Calu3 (cell line): ENCODE measurements at places on chromosomes 7 and 10.
A peak's percentile ranks its signal among the peaks of the same experiment; 100 is the strongest.

- DNase-seq: peak; percentile 93
Observed at GRCh38 chr7:143367972-143368371, 5.5 kb upstream of the FAM131B start.

DNA sequence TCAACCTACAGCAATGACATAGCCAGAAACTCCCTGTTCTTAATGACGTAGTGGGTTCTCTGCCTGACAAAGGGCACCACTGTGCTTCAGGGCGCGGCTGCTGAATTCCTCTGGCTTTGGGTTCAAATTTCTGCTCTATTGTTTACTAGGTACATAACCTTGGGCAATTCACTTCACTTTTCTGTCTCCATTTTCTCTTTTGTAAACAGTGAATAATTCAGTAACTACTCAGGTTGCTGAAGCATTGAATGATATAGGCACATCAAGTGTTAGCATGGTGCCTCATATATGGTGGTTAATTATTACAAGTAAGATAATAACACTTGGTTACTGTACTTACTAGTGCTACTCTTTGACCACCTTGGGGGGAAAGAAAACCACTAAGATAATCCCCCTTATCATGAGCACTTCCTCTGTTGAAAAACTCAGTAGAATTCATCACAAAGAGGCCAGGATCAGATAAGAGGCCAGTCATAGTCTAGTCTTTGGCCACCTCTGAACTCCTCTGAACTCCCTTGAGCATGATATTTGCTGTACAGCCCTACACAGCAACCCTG, 92.0 kb upstream of the AHR start:
- peak; percentile 93 for DNase-seq

GRCh38 chr10:65805993-65806392, 1119.8 kb upstream of the LRRTM3 start:
- no peak for DNase-seq

- no peak for DNase-seq
Observed at GRCh38 chr10:122311716-122312115, 40.6 kb downstream of the BTBD16 start.

DNA sequence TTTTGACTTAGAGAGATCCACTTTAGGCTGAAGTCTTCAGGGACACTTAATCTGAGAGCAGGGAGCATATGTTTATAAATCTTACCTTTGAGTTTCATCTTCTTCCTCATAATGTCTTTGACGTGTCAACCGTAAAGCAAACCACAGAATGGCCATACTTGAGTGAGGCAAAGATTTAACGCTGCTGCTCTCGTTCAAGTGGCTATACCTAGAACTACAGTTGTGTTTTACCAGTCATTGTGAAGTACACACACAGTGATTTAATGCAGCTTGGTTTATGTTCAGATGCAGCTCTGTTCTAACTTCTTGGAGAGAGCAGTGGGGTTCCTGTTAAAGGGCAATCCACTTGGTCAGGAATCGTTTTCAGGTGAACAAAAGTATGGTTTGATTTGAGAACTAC, 39.9 kb upstream of the GOT1 start:
- DNase-seq: no peak
